ENCODE measurements at places on chromosomes 12 and 14.

DNA sequence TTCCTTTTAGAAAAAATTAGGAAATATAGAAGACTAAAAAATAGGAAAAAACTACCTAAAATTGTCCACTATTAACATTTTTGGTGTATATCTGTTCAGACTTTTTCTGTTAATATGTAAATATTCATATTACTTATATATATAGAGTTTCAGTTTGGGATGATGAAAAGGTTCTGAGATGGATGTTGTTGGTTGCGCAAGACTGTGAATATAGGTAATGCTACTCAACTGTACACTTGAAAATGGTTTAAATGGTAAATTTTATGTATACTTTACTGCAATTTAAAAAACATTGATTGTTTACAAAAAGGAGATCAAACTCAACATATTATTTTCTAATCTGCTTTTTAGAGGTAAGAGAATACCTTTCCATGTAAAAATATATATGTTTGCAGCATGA lies 200.9 kb downstream of the RAD51B start:
- no peak for DNase-seq

DNA sequence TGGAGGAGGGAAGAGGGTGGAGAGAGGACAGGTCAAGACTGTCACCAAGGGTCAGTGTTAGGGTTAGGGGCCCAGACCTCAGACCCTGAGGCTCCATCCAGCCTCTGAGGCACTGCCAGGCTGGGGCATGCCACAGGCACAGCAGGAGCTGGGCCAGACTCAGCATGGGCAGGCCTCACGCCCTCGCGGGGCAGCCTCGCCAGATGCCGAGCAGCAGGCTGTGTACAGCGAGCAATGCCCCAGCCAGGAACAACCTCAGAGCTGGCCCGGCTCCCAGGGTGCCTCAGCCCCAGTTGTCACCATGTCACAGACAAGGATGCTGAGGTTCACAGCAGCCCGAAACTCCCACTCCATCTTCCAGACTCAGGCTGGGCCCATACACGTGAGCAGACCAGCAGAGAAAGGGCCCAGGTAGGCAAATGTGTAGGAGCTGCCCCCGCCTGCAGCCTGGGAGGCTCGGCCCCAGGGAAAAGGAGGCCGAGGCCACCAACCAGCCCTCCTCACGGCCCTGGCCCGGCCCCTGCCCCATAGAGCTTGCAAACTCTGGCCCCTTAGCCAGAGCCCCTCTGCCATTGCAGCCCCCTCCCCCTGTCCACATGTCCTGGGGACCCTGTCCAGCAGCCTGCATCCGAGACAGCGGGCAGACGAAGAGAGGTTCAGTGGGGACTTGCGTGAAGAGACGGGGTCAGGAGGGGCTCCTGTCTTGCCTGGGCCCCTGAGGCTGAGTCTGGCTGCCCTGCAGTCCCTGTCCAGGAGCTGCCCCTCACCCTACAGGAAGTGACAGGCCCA lies 7.5 kb downstream of the C14orf180 start:
- DNase-seq, result no peak

- no peak for DNase-seq
These were observed 24.4 kb downstream of the CD9 start for GRCh38 chr12:6224550-6224949.

- DNase-seq, result no peak
These were observed 26.1 kb downstream of the KRT8 start for GRCh38 chr12:52878507-52879393.

- DNase-seq, result no peak
These were observed 140.7 kb downstream of the PPM1H start for GRCh38 chr12:62794218-62794583.

DNA sequence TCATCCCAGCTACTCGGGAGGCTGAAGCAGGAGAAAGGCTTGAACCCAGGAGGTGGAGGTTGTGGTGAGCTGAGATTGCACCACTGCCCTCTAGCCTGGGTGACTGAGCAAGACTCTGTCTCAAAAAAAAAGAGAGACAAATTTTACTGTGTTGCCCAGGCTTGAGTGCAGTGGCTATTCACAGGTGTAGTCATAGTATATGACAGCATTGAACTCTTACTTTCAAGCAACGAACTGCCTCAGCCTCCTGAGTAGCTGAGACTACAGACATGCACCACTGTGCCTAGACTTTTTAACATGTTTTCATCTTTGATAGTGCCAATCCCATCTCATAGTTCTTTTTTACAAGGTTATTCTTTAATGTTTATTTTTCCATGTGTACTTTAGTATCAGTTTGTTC lies 13.7 kb downstream of the ARID2 start:
- DNase-seq, result no peak

GRCh38 chr12:100668945-100669536 lies 95.6 kb downstream of the GAS2L3 start:
- no peak for DNase-seq

DNA sequence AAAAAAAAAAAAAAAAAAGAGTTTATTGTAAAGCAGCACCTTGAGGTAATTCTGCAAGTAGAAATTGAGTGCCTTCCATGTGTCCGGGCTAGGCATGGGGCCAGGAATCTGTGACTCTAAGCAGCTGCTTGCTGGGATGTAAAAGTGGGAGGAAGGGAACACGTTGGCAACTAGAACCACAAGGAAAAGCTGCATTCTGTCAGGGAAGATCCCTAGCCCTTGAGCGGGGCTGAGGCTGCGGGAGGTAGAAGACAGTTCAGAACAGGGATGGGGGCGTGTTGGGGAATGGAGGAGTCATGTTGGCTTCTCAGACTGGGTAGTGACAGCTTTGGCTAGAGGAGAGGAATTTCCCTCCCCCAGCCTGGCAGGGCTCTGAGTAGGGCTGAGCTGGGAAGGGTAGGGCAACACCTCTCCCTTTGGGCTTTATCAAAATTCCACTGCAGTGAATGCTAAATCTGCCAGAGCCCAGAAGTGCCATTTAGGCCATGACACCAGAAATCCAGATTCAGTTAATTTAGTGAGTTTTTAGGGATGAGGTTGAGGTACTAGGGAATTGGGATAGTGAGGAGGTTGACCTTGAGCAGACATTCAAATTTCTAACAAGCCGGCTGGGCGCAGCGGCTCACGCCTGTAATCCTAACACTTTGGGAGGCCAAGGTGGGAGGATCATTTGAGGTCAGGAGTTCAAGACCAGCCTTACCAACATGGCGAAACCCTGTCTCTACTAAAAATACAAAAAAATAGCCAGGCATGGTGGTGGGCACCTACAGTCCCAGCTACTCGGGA lies 3.4 kb upstream of the TRAFD1 start:
- no peak for DNase-seq

GRCh38 chr12:52524241-52524897 lies 4.2 kb upstream of the KRT5 start:
- DNase-seq, result no peak

- no peak for DNase-seq
These were observed 161.4 kb downstream of the ADGRD1 start for GRCh38 chr12:131114942-131115584.

- DNase-seq, result no peak
These were observed 281.0 kb upstream of the CRY1 start for GRCh38 chr12:107374161-107374840.

- no peak for DNase-seq
These were observed 318.8 kb downstream of the NRXN3 start for GRCh38 chr14:78488938-78489337.

DNA sequence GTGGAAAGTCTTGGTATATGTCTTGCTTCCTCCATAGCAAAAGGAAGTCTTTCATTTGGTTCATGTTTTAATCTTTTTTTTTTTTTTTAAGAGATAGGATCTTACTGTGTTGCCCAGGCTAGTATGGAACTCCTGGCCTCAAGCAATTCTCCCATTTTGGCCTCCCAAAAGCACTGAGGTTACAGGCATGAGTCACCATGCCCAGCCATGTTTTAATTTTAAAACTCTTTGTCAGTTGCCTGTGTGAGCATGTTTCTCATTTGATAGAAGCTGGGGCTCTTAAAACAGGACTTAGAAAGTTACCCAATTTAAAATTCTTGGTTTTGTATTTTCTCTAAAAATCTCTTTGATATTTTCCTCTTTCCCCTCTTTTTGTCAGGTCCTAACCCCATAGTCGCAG lies 45.0 kb upstream of the REP15 start:
- no peak for DNase-seq

- no peak for DNase-seq
These were observed 151.6 kb upstream of the OR4E1 start for GRCh38 chr14:21825149-21825743.

DNA sequence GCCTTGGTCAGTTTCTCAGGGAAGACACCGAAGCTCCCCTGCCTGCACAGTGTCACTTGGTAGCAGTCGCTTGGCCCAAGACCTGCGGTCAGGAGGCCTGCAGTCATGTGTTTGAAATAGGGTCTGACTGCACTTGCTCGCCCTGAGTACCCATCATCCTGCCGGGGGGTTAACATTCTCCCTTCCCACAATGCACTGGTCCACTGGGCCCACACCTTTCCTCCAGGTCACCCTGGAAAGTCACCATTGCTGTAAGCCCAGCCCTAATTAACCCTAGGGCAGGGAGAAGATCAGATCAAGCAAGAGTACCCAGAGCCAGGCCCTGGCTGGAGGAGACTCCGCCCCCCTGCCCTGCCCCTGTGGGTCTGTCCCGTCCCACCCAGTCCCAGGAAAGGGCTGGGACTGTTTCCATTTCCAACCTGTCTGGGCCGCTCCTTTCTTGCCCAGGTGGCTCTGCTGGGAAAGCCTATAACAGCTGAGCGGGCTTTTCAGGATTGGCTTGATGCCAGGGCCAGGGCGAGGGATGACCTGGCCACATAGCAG lies 87.1 kb downstream of the ZFP36L1 start:
- no peak for DNase-seq

DNA sequence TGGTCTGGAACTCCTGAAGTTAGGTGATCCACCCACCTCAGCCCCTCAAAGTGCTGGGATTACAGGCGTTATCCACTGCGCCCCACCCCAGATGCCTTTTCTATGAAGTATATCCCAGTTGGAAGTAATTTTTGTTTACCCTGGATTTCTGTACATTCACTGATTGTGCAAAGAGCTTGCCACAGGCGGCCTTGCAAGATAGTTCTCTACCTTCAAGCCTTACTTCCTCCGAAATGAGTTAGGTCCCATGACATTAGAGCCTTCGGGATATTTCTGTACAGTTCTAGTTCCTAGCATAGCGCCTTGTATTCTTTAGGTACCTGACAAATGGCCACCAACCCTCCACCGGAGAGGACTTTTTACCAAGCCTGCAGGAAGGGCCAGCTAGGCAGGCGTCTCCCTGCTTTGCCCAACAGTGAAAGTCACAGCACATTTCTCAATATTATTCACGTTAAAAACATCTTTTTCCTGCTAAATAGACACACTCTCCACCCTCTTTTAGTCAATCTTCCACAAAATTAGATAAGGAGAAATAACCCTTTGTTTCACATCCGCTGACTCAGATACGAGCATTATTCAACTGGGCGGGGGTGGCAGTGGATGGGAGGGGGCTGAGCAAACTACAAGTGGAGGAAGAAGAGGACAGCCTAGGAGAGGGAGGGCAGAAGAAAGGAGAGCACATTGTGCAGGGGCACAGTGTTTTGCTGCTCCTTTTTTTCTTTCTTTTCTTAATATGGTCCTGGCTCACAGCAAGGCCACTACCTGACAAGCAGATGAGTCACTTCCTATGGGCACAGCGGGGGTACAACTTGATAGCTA lies 40.0 kb upstream of the CAPRIN2 start:
- no peak for DNase-seq

GRCh38 chr14:89617481-89618329 lies 200.7 kb upstream of the FOXN3 start:
- DNase-seq, result no peak

DNA sequence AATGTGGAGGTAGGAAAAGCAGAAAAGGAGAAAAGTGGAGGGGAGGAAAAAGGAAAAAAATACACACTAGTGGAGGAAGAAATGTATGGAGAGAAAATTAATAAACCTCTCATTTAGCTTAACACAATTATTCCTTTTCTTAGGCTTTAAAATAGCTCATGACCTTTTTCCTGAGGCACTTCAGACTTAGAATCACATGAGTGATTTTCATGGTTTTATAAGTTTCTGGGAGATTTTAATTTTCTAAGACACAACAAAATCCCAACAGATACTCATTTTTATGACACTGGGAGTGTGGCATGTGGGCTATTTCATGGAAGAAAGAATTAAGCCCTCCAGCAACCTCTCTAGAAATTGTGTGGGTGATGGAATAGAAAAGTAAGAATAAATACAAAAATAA lies 214.7 kb downstream of the CPNE8 start:
- DNase-seq, result no peak

DNA sequence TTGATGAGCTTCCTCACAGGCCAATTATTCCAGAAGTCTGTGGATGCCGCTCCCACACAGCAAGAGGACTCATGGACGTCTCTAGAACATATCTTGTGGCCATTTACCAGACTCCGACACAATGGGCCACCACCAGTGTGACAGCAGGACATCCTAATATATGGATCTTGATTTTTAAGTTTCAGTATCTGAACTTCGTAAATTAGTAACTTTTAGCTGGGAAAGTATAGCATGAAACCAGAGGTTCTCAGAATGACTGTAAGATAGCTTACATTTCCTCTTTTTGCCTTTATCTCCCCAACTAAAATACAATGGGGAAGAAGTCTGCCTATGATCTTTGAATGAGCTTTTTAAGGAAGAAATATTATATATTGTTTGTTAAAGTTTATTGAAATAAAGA lies 87.0 kb downstream of the DNAI7 start:
- DNase-seq, result no peak

DNA sequence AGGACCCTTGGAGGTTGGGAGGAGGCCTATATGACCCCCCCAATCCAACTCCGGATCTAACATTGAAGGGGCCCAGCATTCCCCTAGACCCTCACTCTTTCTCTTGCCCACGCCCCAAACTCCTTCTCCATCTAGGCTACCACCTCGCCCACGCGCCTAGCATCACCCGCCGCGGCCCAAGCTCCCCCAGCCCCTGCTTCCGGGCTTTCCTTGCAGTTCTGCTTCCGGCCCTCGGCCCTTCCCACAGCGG lies 445 bp downstream of the CERS5 start:
- DNase-seq, result no peak

DNA sequence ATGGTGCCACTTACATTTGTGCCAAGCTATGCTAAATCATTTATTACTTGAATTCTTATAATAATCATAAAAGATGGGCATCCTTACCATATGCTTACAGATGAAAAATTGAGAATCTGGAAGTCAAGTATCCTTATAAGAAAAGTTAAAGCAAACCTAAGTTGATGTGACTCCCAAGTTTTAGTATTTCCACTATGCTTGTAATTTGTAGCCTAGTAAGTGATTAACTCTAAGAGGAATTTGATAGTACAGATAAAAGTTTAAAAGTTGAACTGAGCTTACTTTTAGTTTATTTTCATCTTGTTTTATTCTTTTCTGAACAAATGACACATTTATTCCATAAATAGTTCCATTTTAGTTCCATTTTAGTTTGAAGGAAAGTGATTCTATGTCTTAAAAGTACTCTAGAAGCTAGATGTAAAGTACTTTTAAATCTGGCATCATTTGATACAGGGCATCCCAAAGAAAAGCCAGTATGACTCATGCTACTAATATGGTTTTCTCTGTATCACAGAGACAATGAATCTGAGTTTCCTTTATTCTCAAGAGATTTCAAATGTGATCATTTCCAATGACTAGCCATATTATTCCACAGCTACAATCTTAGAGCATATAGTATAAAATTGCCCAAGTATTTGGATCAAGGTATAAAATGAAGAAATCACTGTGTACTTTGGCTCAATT lies 596.0 kb downstream of the SLC16A7 start:
- no peak for DNase-seq

All from stimulated activated CD8-positive, alpha-beta memory T cell treated with anti-CD3 and anti-CD28 coated beads, Interleukin-2, amount 100 ng/mL, for 1 hour (primary cell).